ENCODE measurements at places on chromosomes 1 and 21.

DNA sequence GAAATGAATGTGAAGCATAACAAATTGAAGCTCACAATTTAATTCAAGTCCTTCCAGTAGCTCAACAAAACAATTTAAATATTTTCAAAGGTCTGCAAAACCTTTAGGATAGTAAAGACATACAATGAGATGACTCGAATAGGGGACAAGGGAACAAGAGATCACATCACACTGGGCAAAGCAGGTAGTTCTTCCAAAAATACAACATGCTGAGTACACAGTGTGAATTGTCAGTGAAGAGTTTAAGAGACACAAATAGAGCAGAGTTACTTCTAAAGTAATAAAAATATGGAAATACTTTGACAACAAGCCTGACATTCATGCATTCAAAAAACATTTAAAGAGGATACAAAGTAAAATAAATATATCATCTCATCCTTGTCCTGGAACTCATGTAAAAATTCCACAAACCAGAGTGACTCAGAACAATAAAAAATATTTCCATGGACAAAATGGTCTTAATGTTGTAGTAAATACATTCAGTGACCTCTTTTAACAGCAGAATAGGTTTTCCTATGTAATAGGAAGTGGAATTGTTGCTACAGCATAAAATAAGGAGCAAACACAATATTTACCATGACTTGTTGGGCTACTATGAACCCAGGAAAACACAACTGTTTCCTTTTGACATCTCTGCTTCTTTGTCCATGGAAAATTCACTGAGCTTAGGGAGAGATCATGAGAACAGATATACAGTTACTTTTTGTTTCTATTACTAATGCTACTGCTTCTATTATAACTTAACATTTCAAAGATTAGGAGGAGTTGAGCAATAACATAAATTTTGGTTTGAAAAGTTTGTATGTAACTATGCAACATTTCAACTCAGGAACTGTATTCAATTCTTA is 83.7 kb upstream of the BCL10 start:
- DNase-seq, result no peak

- DNase-seq, result no peak
Observed at GRCh38 chr1:6695868-6696267, 5.7 kb downstream of the DNAJC11 start.

GRCh38 chr1:207673399-207673798 is 28.5 kb downstream of the CR1L start:
- DNase-seq, result no peak

- no peak for DNase-seq
Observed at GRCh38 chr1:156342166-156342955, 4.0 kb downstream of the TSACC start.

- no peak for DNase-seq
Observed at GRCh38 chr1:145972580-145972979, 8.1 kb downstream of the POLR3GL start.

DNA sequence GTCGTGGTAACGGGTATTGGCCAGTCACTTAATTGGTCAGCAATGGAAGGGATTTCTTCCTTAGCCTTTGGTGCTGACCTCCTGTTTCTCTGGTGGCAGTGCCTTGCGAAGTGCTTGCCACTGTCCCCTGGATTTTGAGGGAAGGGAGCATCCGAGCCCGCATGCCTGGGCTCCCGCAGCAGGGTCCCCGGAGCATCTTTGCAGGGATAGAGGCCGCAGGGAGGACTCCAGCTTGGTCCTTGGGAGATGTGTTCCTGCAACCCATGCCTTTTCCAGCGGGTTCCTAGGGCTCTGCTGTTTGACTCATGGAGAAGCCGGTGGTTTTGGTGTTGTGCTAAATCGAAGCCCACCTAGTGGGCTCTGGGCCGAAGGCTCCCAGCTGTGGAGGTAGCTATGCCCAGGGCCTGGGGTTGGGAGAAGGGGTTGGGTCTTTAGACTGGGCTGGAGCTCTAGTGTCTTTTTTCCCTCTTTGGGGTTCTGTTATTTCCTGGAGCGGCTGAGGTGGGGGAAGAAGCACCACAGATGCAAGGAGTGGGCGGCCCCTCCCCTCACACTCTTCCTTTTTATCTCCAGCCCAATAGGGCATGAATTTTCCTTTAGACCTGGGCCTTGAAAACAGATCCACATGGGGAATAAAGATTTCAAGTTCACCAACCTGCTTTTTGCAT is 39.0 kb downstream of the PIK3CD start:
- no peak for DNase-seq

GRCh38 chr1:116325922-116326321 is 47.1 kb upstream of the ATP1A1 start:
- peak; percentile 10 for DNase-seq

DNA sequence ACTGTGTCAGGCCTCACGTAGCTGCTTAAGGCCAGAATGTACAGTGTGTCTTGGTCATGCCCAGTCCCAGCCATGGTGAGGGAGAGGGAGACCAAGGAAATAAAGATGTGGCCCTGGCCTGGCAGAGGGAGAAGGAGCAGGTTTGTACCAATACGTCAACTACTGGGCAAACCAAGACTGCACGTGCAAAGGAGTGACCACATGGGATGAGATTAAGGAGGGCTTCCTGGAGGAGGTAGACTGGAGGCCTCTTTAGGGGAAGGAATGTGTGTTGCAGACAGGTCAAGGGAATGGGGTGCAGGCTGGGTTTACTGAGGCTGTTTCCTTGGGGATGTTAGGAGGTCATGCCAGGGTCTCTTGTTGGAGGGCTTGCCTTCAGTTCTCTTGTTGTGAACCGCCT is 7.8 kb downstream of the PLOD1 start:
- no peak for DNase-seq

DNA sequence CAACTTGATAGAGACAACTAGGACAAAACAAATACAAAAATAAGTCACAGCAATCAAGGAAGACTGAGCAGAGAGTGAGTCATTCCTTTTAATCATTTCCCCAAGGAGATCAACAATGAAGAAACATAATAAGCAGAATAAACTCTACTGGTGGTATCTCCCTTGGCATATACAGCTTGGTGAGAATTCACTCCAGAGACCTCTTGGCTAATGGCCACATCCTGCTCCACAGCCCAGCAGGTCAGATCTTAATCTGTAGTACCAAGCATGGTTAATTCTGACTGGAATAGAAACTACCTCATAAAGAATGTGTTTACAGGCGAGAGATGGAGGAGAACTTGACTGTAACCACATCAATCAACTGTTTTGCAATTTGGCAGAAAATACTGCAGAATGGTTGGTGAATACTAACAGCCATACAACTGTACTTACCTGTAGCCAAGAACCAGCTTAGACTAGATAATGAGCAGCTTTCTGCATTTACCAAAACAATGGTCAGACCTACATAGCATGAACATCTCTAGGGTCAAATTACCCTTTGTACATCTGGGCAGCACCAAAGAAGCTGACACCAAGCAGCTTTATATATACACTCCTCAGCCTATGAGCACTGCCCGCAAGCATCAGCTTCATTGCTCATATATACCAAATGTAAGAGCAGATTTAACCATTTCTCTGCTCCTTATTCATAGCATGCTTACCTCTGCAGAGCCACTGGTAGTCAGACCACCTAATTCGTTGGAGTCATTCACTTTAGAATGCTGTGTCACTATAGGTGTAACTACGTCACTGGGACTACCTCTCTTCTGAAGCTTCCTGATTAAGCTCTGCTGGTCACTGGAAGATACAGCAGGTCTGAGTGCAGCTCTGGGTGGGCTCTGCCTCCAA is 51.0 kb downstream of the KIAA0319L start:
- no peak for DNase-seq

GRCh38 chr21:41651406-41651805 is 115.4 kb downstream of the RIPK4 start:
- DNase-seq, result no peak

- DNase-seq, result no peak
Observed at GRCh38 chr1:58907398-58907797, 123.6 kb upstream of the JUN start.

GRCh38 chr1:8439015-8439702 is 121.2 kb downstream of the SLC45A1 start:
- no peak for DNase-seq

- DNase-seq, result no peak
Observed at GRCh38 chr1:230251644-230252191, 174.4 kb downstream of the PGBD5 start.

DNA sequence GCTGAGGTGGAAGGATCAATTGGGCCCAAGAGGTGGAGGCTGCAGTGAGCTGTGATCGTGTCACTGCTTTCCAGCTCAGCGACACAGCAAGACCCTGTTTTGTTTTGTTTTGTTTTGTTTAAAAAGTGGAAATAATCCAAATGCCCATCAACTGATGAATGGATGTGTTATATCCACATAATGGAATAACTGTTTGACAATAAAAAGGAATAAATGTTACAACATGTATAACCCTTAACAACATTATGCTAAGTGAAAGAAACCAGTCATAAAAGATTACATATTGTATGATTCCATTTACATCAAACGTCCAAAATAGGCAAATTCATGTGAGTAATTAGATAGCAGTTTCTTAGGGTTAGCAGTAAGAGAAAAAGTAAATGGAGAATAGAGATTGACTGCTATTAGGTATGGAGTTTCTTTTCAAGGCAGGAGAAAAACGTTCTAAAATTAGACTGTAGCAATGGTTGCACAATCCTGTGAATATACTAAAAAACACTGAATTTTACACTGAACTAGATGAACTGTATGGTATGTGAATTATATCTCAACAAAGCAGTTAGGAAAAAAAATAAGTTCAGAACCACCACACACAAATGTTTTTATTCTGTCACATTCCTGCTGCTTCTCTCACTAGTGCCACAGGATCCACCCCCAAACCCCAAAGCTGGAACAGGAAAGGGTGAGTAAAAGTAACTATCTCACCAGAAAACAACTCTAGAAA is 15.7 kb downstream of the FOXJ3 start:
- no peak for DNase-seq

DNA sequence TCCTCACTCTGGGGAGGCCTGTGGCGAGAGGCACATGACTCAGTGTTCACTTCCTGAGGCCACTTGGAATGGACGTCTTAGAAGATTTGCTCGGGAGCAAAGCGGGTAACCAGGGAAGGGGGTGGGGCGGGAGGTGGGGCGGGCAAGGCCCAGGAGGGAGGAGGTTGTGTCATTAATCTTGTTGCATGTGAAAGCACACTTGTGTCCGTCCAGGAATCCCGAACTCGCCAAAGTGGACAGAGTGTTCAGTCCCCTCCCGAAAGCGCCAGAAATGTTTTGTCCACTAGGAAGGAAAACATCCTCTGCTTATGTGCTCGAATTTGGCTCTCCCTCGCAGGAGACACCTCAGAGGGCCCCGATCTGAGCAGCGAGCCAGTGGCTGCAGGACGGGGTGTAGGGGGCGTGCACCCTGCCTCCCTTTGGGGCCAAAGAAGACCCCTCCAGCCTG is 84.2 kb downstream of the SPSB1 start:
- DNase-seq, result no peak

GRCh38 chr1:244065063-244065793 is 14.1 kb downstream of the ZBTB18 start:
- no peak for DNase-seq

DNA sequence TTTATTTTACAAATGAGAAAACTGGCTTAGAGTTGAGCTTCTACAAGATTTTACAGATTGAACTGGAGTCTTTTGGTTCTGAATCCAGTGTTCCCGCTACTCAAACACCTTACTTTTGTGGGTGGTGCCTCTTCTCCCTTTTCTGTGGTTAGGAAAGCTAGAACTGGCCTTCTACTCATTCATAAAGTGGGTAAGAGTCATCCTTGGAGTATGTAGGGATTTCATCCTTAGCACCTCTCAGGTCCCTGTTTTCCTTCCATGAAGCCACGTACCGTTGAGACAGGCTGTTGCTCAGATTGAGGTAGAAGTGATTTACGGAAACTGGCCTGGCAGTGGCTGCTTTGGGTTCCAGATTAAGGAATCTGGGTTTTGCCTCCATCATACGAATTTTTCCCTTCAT is 35.8 kb downstream of the WNT4 start:
- DNase-seq, result no peak

DNA sequence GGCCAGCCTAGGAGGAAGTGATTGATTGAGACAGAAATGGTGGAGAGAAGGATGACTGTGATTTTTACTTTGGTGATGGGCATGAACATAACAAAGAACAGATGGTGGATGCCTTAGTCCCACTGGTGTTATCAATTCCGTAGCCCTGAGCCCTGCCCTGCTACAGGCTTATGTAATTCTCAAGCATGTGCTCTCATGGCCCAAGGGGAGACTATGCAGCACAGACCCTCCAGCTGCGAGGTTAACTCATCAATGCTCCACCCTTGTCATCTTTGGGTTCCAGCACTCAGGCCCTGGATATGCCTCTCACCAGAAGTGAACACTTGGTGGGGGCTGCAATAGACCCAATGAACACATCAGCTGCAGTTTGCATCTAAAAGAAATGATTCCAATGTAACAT is 62.7 kb upstream of the LRRC8D start:
- no peak for DNase-seq

GRCh38 chr1:42328047-42328625 is 6.9 kb downstream of the FOXJ3 start:
- DNase-seq, result no peak

DNA sequence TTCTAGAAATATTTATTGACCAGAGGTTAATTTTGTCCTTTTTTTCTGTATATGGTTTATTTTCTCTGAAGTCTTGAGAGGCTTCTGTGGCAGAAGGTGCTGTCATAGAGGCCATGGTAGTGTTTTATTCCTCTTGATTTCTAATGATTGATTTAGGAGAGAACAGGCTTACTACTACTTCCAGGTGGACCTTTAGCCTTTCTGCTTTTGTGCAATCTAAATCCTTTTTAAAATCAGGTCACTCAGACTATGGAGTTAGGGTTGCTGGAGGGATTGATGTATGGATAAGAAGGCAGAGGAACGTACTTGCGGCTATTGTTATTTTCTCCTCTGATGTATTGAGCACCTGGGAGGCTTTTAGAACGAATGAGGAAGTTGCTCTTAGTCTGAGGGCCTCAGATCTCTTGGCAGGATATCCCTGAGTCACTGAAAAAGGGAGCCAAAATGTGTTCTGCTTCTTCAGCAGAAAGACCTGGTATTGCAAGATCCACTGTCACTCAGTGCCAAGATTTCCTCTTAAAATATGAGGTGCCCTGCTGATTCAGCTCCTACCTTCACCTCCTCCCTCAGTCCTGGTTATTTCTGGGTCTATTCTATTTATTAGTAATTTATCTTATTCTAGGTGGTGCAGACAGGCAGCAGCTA is 277.4 kb downstream of the ZNF648 start:
- no peak for DNase-seq

DNA sequence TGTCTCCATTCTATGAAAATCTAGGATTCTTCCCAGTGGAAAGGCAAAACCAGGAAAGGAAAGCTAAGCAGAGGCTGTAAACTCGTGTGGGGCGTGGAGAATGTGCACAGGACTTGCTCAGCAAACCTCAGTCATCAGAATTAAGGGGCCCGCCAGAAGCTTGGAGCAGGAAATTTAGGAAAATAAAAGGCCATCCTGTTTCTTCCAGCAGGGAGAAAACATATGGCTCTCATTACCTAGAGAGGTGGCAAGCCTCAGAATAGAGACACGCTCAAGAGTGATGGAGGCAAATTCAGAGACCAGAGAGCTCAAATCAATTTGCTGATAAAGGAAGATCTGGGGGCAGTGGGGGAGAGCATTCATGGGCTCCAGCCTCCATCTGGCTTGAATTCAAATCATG is 151.9 kb upstream of the KLHDC7A start:
- no peak for DNase-seq

GRCh38 chr1:175892686-175893085 is 149.3 kb upstream of the TNR start:
- no peak for DNase-seq

Data from stimulated activated CD8-positive, alpha-beta memory T cell treated with anti-CD3 and anti-CD28 coated beads, Interleukin-12 subunit alpha, Interleukin-12 subunit beta, amount 100 ng/mL, for 1 hour (primary cell).